ENCODE measurements at places on chromosomes 1 and 21. TPM values are rescaled to one million over a fixed set of nuclear protein-coding genes. Genes with fewer than 3 reads are reported as not detected.

- H3K27me3 ChIP-seq = no peaks in the 10 kb centered on the region
- H3K27ac ChIP-seq = no peak overlapping the region
- no peak for DNase-seq
- H3K4me1 ChIP-seq = peaks cover 13% of the 10 kb centered on the region
- H3K36me3 ChIP-seq = no peaks in the 10 kb centered on the region
These were observed 633.7 kb downstream of the USP25 start for GRCh38 chr21:16363518-16363917.

- H3K36me3 ChIP-seq = no peaks in the 10 kb centered on the region
- peak overlapping the region; percentile 47 for H3K27ac ChIP-seq
- H3K27me3 ChIP-seq = no peaks in the 10 kb centered on the region
- DNase-seq = no peak
- H3K4me3 ChIP-seq = no peak overlapping the region
These were observed 34.9 kb downstream of the ATP2B4 start for GRCh38 chr1:203661572-203661971.

GRCh38 chr1:115632251-115633026 lies 9.3 kb upstream of the VANGL1 start:
- DNase-seq = no peak
- H3K4me1 ChIP-seq = no peaks in the 10 kb centered on the region
- H3K27ac ChIP-seq = no peak overlapping the region
- no peak overlapping the region for H3K4me3 ChIP-seq

GRCh38 chr1:1206966-1207531 lies 657 bp upstream of the TNFRSF18 start:
- DNase-seq = no peak
- H3K27ac ChIP-seq = no peak overlapping the region
- no peaks in the 10 kb centered on the region for H3K36me3 ChIP-seq
- no peaks in the 10 kb centered on the region for H3K27me3 ChIP-seq
- H3K4me1 ChIP-seq = peaks cover 62% of the 10 kb centered on the region
- H3K4me3 ChIP-seq = no peak overlapping the region

GRCh38 chr1:205284420-205285144 lies 37.0 kb downstream of the NUAK2 start:
- H3K27me3 ChIP-seq = no peaks in the 10 kb centered on the region
- H3K4me3 ChIP-seq = no peak overlapping the region
- peaks cover 47% of the 10 kb centered on the region for H3K4me1 ChIP-seq
- H3K36me3 ChIP-seq = no peaks in the 10 kb centered on the region
- H3K27ac ChIP-seq = peak overlapping the region; percentile 85

- no peaks in the 10 kb centered on the region for H3K36me3 ChIP-seq
- H3K27ac ChIP-seq = no peak overlapping the region
- H3K4me3 ChIP-seq = no peak overlapping the region
- H3K4me1 ChIP-seq = no peaks in the 10 kb centered on the region
These were observed 132.4 kb downstream of the ROR1 start for GRCh38 chr1:63906047-63906704.

- H3K4me3 ChIP-seq = no peak overlapping the region
- H3K27me3 ChIP-seq = no peaks in the 10 kb centered on the region
- H3K36me3 ChIP-seq = no peaks in the 10 kb centered on the region
These were observed 338.2 kb downstream of the KIF26B start for GRCh38 chr1:245493029-245493428.

GRCh38 chr1:3553166-3553939 lies 58.0 kb downstream of the MEGF6 start:
- no peaks in the 10 kb centered on the region for H3K27me3 ChIP-seq
- peaks cover 82% of the 10 kb centered on the region for H3K4me1 ChIP-seq
- no peak for DNase-seq
- H3K27ac ChIP-seq = peak overlapping the region; percentile 43

GRCh38 chr1:216020743-216021345 lies 402.4 kb downstream of the USH2A start:
- H3K27me3 ChIP-seq = no peaks in the 10 kb centered on the region
- no peak overlapping the region for H3K27ac ChIP-seq
- no peaks in the 10 kb centered on the region for H3K36me3 ChIP-seq
- no peaks in the 10 kb centered on the region for H3K4me1 ChIP-seq

- H3K27ac ChIP-seq = no peak overlapping the region
- H3K4me1 ChIP-seq = no peaks in the 10 kb centered on the region
- no peak overlapping the region for H3K4me3 ChIP-seq
- no peaks in the 10 kb centered on the region for H3K27me3 ChIP-seq
- H3K36me3 ChIP-seq = no peaks in the 10 kb centered on the region
These were observed 180.2 kb downstream of the NR5A2 start for GRCh38 chr1:200207711-200208126.

GRCh38 chr1:63101336-63101735 lies 221.0 kb upstream of the FOXD3 start:
- no peak overlapping the region for H3K27ac ChIP-seq
- peaks cover 5% of the 10 kb centered on the region for H3K27me3 ChIP-seq
- H3K36me3 ChIP-seq = no peaks in the 10 kb centered on the region
- no peaks in the 10 kb centered on the region for H3K4me1 ChIP-seq

GRCh38 chr1:85597709-85598108 lies 17.1 kb downstream of the CCN1 start:
- DNase-seq = no peak
- no peak overlapping the region for H3K4me3 ChIP-seq
- H3K27ac ChIP-seq = no peak overlapping the region
- H3K36me3 ChIP-seq = no peaks in the 10 kb centered on the region

GRCh38 chr1:198253259-198253658 lies 96.5 kb downstream of the NEK7 start:
- H3K4me3 ChIP-seq = no peak overlapping the region
- H3K27ac ChIP-seq = no peak overlapping the region
- no peaks in the 10 kb centered on the region for H3K4me1 ChIP-seq
- no peak for DNase-seq
- H3K36me3 ChIP-seq = no peaks in the 10 kb centered on the region
- H3K27me3 ChIP-seq = no peaks in the 10 kb centered on the region

DNA sequence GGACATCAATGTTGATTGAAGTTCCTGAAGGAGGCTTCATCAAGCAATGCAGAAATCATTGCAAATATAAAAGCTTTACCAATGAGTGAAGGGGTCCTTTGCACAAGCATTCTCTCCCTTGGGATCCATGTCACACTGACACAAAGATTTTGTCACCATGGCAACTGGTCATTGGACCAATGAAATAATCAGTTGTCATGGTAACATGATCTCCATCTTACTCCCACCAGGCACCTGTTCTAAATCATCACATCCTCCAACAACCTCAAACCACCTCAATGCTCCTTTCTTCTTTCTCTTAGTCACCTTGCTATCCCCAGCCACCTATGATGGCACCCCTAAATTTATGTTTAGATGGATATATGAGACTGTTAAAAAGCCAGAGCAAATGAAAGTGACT lies 13.5 kb upstream of the FOXJ3 start:
- no peaks in the 10 kb centered on the region for H3K36me3 ChIP-seq
- H3K27me3 ChIP-seq = no peaks in the 10 kb centered on the region
- no peaks in the 10 kb centered on the region for H3K4me1 ChIP-seq
- no peak overlapping the region for H3K4me3 ChIP-seq
- H3K27ac ChIP-seq = no peak overlapping the region

Gene GLMP
- total RNA-seq = 16.1 TPM

Gene SLC27A3
- total RNA-seq = 8.5 TPM

Gene SPATA17
- 0.19 TPM for total RNA-seq

Gene CCDC190
- 4.8 TPM for total RNA-seq

Gene MIXL1
- not detected for total RNA-seq

Gene IFNLR1
- 4.6 TPM for total RNA-seq

Gene APOBEC4
- not detected for total RNA-seq

Data from esophagus squamous epithelium (tissue), 5 donors.